ENCODE measurements at places on chromosomes 16 and 17.

DNA sequence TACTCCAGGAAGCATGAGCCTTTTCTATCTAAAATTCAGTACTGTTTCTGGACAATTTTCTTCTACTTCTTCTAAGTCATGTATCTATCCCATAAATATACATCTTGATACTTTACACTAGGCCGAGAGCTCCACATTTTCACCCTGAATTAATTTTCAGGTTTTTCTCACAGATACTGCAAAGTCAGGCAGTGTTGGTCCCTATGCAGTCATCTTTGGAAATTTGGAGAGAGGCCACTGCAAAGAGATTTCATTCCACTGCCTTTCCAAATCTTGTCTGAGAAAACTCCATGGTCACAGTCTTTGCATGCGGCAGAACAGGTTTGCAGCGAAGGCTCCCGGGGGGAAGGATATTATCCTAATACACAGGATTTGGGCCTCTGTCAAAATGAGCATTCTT is 28.2 kb downstream of the DUSP14 start:
- no peak for DNase-seq

- DNase-seq, result no peak
Observed at GRCh38 chr16:78509965-78510364, 410.5 kb downstream of the WWOX start.

DNA sequence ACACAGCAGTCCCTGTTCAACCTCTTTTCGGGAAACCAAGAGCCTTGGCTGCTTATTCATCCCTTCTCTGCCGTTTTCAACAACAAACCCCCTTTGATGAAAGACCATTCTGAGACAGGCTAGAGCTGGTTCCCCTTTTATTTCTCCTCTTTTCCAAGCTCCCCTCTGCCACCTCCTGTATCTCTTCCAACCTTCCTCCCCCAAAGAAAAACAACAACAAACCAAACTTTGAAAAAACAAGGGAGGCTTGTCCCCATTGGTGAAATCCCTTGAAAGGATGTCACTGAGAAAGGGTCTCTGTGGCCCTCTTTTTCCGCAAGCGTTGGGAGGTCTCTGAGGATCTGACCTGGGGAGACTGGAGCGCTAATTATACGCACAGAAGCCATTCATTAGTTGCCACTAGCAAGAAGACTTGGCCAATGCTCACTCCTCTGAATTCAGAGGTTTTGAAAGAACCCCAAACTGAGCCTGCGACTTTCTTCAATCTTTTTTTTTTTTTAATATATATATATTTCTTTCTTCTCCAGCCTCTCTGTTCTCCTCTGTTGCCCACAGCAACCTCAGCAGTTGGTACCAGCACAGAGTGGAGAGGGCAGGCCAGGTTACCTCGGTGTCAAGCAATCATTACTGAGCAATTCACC is 101.4 kb downstream of the PITPNC1 start:
- no peak for DNase-seq

GRCh38 chr17:66950886-66951604 is 13.5 kb upstream of the CACNG4 start:
- DNase-seq, result no peak

DNA sequence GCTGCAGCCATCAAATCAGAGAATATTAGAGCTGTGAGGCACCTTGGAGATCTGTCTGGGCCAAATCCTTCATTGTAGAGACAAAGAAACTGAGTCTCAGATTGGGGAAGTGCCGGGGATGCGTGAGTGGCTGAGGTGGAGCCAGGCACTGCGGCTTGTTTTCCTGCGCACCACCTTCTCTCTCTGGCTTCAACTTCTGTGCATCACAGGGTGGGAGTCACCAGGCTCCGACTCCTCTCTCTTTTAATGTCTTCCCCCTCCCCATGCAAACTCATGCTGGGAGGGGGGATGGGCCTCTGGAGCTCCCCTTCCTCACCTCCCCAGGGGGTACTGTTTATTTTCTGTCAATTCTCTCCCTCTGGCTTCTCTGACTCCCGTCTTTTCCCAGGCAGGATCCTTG is 8.7 kb upstream of the ETV4 start:
- DNase-seq, result no peak

GRCh38 chr17:73232587-73233373 is 28.9 kb downstream of the CPSF4L start:
- peak; percentile 32 for DNase-seq

DNA sequence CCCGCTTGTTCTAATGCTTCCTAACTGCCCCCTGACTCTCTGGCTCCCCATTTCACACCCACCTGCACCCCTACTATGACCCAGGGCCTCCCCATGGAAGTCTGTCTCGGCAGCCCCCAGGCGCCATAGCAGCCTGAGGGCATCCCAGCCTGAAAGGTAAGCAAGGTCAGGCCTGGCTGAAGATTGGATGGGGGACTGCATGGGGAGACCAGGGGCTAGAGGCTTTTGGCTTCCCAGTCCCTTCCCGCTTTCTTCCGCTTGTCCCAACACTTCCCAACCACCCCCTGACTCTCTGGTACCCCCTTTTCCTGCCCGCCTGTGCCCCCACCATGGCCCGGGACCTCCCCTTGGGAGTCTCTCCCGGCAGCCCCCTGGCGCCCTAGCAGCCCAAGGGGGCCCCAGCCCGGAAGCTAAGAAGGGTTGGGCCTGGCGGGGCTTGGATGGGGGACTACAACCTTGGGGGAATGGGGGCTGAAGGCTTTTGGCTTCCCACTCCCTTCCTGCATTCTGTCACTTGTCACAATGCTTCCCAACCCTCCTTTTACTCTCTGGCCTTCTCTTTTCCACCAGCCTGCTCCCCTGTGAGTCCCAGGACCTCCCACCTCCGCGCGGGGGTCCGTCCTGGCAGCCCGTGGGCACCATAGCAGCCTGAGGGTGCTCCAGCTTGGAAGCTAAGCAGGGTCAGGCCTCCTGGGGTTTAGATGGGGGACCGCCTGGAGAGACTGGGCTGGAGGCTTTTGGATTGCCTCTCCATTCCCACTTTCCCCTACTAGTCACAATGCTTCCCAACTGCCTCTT is 2288.4 kb downstream of the TP53TG3F start:
- DNase-seq, result no peak

DNA sequence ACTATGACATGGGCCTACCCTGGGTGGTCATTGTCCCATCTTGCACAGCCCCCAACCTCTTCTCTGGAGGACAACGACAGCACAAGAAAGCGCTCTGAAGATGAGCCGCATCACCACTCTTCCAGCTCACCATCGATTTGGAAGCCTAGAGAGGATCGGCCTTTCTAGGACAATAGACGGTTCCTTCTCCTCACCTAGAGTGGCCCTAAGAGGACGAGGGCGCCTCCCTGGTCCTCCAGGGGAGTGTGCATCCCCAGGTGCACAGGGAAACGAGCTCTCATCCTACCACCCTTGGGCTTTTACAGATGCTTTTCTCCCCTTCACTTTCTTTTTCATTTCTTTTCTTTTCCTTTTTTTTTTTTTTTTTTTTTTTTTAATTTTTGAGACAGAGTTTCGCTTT is 20.3 kb upstream of the SLC52A1 start:
- no peak for DNase-seq

GRCh38 chr17:80785477-80786178 is 206.0 kb upstream of the CHMP6 start:
- DNase-seq, result no peak

DNA sequence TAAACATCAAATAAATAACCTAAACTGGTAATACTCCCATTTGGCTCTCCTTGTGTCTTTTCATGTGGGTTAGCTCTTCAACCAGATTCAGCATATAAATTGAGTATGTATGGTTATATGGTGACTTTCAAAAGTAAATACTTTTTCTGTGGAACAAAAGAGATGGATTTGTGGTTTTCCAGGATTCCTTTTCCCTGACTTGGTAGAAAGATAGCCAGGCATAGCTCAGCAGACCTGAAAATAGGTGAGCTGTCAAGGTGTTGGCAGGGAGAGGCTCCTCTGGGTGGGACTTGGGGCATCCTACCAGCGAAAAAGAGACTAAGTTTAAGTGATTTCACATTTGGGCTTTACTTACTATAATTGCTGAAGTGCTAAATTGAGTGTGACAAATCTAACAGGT is 80.3 kb downstream of the FTO start:
- no peak for DNase-seq

DNA sequence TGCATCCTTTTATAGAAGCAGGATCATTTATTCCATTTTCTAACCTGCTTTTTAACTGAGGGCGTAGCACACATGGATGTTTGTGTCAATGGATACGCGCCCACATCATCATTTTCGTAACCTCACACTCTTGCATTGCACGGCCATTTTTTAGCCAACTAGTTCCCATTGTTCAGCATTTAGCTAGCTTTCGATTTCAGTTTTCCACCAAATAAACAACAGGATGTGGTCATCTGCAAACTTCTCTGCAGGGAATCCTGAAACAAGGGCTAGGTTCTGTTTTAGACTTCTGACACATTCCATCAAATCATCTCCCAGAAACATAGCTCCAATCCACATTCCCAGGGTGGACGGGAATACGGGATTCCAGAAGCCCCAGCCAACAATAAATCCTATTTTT is 6.4 kb downstream of the CYB561 start:
- DNase-seq, result no peak

DNA sequence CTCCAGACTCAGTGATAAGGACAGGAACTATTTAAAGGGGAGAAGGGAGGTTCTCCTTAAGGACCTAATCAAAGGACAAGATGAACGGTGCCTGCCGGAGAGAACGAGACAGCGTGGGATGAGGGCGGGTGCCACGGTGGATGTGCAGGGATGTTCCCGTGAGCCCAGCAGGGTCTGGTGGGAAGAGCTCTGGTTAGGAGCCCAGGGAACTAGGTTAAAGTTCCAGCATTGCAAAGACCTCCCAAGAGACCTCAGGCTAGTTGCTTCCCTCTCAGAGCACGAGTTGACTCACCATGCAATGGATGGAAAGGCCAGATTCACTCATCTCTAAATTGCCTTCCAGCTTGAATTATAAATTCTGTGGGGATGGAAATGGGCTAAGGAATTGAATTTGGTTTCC is 14.7 kb downstream of the CCR7 start:
- no peak for DNase-seq

DNA sequence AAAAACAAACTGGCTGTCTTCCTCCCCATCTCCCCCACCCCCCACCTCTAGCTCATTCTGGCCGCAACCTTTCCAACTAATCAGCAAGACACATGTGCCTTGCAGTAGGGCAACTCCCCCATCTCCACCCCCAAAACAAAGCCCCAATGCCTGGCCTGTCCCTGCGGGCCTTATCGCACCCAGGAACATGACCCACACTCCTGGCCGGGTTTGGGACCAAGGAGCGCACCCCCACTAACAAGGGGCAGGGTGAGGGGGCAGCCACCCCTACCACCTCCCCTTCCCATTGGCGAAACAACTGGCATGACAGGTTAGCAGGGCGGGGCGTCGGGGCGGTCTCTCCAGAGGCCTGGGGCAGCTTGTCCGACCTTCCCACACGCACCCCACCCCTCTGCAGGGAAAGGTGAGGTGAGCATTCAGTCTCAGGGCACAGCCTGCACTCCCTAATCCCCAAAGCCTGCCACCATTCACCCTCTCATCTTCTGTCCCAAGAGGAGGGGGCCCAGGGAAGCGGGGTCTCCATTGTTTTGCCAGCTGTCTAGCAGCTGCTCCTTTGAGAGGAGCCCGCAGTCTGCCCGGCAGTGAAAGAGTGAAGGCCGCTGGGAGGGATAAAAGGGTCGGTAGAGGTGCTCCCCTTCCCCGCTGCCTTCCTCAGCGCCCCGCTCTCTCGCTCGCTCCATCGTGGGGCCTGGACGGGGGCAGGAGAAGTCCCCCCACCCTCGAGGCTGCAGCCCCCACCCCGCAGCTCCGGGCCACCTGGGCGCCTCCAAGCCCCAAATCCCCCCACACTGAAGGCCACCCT is 765 bp downstream of the MYO18A start:
- peak; percentile 38 for DNase-seq

GRCh38 chr16:21590796-21591195 is 8.6 kb upstream of the METTL9 start:
- no peak for DNase-seq

DNA sequence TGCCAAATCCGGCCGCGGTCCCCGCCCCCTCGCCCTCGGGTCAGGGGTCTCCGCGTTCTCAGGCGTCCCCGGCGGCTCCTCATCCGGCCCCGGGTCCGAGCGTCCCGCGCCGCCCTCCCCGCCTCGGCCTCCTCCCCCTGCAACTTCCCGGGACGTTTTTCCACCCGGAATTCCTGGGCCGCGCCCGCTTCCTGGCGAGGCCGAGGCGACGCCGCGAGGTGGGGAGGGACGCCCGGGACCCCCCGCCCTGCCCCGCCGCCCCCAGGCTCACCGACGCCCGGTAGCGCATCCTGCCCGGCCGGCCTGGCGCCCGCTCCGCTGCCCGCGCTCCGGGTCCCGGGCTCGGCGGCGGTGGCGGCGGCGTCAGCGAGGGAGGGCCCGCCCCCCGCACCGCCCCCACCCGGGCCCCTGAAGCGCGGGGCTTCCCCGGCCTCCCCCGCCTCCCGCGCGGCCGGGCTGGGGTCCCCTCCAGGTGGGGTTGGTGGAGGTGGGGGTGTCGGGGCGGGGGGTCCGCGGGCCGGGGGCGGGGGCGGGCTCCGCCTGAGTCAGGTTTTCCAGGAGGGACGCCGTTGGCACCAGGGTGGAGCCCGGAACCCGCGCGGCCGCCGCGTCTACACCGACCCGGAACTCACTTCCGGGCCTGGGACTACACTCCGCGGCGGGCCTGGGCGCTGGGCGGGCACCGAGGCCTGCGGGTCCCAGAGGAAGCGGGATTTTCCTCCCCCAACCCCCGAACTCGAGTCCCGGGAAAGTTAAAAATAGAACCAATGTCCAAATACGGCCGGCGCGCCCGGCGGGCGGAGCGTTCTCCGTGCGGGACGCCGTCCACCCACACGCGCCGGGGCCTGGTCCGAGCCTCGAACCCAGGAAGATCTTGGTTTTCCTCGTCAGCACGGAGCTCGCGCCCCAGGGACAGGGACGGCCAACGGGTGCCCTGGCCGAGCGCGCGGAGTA is 6.8 kb downstream of the MYO1C start:
- DNase-seq, result no peak

DNA sequence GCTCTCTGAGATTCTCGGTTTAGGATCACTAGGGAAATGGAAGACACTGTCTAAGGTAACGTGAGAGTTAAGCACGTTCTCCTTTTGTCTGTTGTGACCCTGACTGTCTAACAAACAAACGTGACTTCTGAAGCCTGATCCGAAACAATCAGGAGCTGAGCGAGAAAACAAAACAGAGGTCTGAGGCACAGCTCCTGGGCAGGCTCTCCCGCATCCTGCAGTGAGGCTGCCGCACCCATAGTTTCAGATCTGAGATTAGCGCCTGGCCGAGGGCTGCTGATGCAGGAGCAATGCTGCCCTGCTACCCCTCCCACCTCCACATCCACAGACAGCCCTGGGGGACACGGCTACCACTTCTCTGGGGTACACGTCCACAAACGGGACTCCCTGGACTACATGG is 46.7 kb downstream of the RNF157 start:
- no peak for DNase-seq

DNA sequence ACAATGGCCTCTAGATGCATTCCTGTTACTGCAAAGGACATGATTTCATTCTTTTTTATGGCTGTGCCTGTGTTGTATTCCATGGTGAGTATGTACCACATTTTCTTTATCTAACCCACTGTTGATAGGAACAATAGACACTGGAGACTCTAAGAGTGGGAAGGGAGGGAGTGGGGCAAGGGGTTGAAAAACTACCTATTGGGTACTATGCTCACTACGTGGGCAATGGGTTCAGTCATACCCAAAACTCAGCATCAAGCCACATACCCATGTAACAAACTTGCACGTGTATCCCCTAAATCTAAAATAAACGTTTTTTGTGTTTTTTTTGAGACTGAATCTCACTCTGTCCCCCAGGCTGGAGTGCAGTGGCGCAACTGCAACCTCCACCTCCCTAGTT is 47.1 kb upstream of the SCNN1B start:
- no peak for DNase-seq

Data from NCI-H2081 (cell line).